ENCODE measurements at places on chromosomes 6 and 20.
A peak's percentile ranks its signal among the peaks of the same experiment; 100 is the strongest.

GRCh38 chr20:37270576-37271420 lies 9.2 kb upstream of the GHRH start:
- no peak for DNase-seq

DNA sequence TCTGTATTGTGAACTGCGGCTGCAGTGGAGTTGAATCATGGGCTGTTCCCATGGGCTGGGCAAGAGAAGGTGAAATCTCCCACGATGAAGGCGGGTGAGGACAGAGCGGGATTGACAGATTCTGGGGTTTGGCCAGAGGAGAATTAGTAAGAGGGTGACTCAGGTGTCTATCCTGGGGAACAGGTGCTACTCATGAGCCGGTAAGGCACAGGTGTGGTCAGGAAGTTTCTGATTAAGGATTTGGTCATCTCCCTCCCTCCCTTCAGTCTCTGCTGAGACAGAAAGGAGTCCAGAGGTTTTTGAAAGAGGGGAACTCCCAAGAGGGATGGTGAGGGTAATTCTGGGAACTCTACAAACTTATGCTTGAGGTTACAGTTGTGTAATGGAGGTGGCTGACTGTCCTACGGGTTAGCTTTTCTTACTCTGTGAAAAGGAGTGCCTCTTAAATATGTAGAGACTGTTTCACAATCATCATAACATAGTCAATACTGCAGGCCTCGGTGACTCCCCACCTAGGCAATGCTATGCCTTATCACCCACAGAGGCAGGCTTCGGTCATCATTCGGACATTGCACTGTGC lies 31.5 kb downstream of the SERPINB1 start:
- peak; percentile 24 for DNase-seq

DNA sequence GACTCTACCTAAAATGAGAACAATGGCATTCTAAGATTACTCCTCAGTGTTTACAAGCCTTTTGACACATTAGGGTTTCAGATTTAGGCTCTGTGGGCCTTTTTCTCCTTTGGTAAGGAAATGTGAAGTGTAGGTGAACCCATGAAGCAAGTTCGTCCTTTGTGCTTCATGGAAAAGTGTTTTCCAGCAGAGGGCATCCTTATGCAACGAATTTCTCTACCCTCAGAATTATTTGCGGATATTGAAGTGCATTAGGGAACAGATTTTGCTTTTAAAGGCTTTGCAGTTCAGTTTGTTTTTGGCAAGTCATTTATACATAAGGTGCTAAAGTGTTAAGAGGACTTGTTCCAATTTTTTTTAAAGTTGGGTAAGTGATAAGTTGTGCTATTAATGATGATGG lies 55.7 kb upstream of the FERMT1 start:
- peak; percentile 47 for DNase-seq

DNA sequence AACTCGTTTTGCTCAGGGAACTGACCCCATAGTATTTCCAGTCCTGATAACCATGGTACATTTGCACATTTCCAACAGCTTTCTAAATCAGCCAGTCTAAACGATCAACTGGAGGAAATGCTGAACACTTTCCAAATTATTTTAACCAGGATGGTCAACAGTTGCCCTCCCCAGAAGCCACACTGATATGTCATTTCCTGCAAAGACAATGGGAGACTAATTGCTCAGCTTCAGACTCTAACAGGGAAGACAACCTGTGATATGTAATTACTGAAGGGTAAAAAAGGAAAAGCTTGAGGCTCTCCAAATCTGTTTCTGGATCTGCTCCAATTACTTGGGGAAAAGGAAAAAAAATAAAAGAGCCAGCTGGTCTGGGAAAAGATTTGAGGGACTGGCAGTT lies 88.8 kb downstream of the FYN start:
- DNase-seq = no peak

GRCh38 chr20:25247000-25247517 lies 826 bp upstream of the PYGB start:
- peak; percentile 83 for DNase-seq

DNA sequence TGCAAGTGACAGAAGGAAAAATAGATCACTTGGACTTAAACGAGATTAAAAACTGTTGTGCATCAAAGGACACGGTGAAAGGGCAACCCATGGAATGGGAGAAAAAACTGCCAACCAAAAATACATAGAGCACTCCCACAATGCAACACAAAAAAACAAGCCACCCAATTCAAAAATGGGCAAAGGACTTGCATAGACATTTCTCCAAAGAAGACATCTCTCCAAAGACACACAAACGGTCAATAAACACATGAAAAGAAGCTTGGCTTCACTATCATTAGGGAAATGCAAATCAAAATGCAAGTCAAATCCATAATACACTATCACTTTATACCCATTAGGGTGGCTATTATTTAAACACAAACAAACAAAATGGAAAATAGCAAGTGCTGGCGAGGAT lies 45.0 kb downstream of the PXDC1 start:
- no peak for DNase-seq

DNA sequence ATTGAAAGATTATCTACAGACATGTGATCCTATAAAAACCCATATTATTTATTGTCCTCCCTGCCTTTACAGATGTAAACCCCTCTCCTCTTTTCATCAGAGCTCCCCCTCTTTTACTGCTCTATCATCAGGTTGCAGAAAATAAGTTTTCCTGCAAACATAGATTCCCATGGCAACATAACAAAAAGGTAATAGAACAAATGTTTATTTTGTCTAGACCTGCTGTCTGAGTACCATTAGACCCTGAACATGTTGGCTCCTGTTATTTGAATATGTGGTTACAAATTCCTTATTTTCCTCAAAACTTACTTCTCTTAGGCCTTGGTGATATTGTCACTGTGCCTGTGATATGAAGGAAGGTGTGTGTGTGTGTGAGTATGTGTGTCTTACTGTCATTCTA lies 11.5 kb downstream of the MAPK14 start:
- no peak for DNase-seq

DNA sequence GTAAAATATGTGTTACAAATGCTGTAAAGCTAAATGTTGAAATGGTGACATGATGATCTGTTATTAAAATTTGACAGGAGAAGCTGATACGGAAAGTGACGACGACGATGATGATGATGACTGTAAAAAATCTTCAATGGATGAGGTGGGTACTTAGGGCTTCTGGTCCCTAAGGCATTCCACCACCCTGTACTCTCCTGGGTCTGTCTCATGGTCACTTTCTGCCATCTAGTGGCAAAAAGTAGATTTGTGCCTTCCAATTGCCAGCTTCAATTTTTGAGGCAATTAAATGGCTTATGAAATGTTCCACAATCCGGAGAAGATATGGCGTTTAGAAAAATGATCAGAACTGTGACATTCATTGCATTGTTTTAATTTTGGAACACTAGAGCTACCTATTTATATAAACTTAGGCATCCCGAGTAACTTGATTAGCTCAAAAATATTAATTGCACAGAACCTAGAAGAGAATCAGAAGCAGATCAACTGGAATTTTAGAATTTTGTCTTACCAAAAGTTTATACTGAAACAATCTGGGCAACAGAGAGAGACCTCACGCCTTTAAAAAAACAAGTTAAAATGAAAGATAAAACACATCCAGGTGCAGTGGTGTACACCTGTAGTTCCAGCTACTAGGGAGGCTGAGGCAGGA lies 346.5 kb upstream of the PLCB4 start:
- peak; percentile 76 for DNase-seq

DNA sequence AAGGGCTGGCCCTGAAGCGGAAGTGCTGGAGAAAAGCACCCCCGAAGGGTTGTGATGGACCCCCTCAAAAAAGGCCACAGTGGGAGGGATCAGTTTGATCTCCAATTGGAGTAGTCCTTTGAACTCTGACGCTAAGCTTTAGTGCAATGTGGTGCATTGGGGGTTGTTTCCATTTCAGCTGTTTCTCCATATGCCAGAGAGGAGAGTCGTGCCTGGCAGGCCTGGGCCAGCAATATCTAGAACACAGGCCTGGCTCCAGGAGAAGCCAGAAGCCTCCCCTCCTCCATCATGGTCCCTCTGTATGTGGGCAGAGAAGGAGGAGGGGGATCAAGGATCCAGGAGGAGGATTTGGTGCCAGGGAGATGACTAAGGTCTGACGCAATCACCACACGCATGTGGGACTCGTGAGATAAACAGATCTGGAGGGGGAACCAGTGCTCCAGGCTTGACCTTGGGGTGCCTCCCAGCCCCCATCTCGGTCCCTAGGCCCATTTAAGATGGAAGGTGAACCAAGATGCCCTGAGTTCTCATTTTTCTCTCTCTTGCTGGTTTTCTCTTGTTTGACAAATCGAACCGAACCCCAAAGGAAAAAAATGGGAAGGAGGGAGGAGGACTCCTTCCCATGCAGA lies 517.4 kb upstream of the JARID2 start:
- DNase-seq = peak; percentile 67

DNA sequence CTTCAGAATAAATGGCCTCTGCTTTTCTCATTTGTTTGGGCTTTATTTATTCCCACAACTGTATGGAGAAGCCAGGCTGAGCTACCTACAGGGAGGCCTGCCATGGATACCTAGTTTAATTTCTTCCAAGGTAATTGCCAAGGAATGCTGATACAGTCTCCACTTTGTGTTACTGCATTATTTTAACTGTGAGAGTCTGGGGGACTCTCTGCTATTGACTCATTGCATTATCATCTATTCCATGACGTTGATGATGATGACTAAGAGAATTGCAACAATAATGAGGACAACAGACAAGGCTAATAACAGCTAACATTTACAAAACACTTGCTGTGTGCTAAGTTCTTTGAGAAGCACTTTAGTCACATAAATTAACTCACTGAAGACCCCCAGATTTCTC lies 88.3 kb upstream of the COL21A1 start:
- DNase-seq = peak; percentile 88

GRCh38 chr20:22931653-22932608 lies 103.2 kb upstream of the SSTR4 start:
- no peak for DNase-seq

DNA sequence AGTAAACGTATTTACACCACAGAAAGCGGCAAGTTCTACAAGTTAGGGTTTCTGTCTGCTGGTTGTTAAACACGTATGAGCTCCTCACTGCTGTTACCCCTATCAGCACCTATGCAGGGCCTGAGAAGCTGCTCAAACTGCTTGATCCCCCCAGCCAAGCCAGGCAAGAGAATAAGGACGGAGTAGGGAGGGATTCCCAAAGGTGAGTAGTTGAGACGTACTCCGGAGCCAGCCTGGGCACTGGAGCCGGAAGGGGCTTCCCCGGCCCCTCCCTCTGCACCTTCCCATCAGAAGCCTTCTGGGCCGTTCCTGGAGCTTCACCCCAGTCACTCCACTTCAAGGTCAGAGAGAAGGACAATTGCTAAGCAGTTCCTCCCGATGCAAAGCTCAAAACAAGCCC lies 58.0 kb downstream of the RIPOR3 start:
- no peak for DNase-seq

GRCh38 chr20:1273366-1273765 lies 7.3 kb downstream of the SNPH start:
- no peak for DNase-seq

DNA sequence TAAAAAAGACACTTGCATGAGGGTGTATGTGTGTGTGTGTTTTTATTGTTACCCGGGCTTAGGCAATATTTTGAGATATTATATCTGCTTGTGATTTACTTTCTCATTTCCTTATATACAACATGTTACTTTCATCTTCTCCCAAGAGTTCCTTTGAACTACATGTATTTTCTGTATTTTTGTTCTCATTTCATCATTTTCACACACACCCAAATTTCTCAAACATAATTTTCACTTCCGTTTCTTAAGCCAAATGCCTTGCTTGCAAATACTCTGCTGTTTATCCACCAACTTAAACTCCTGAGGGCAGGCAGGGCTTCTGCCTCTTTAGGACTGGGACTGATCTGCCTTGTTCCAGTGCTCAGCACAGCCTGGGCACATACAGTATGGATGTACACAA lies 69.3 kb upstream of the FYN start:
- no peak for DNase-seq

- DNase-seq = peak; percentile 75
Observed at GRCh38 chr6:26550250-26550993, 12.3 kb downstream of the HMGN4 start.

DNA sequence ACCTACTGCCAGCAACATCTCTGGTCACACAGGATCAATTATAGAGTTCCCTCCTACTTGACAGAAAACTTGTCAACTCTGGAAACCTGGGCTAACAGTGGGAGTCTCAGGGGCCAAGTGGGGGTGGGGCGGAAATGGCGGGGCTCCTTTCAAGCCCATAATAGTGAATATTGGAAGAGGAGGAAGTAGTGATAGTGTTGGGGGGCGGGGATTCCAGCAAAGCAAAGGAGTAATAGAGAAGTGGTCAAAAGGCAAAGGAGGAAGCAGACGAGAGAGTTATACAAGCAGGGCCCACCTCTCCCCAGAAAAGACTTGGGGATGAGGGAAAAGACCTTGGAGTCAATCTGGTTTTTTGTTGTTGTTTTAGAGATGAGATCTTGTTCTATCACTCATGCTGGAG lies 2.1 kb downstream of the DEF6 start:
- DNase-seq = no peak

- no peak for DNase-seq
Observed at GRCh38 chr6:122902326-122902725, 93.7 kb upstream of the CLVS2 start.

DNA sequence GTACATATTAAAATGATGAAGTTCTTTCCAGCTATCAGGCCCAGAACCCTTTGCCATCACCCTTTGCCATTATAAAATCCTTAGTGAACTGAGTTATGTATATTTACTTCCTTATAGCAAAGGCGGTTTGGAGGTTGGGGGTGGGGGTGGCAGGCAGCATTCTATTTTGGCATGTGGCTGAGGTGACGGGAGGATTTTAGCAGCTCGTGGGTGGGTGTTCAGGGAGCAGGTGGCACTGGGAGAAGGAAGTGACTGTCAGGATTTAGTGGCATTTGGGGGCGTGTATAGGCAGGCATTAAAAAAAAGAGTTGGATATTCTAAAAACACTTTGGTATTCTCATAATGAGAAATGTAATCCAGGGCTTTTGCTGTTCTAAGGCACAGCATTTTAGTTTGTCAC lies 150.7 kb downstream of the RIMS1 start:
- no peak for DNase-seq

Measured in GM23248 (cell line).